PC-9 (cell line): ENCODE measurements at places on chromosomes 5 and 9. TPM values are rescaled to one million over a fixed set of nuclear protein-coding genes. Genes with fewer than 3 reads are reported as not detected.

DNA sequence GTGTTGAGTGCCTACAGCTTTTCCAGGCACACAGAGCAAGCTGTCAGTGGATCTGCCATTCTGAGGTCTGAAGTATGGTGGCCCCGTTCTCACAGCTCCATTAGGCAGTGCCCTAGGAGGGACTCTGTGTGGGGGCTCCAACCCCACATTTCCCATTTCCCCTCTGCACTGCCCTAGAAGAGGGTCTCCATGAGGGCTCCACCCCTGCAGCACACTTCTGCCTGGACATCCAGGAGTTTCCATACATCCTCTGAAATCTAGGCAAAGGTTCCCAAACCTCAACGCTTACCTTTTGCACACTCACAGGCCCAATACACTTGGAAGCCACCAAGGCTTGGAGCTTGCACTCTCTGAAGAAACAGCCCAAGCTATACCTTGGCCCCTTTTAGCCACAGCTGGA, 131.3 kb downstream of the DEPDC1B start:
- H3K4me3 ChIP-seq = no peak overlapping the region
- no peaks in the 10 kb centered on the region for H3K36me3 ChIP-seq
- no peak overlapping the region for H3K27ac ChIP-seq

GRCh38 chr9:33307067-33307466, 16.8 kb downstream of the NFX1 start:
- H3K4me3 ChIP-seq = no peak overlapping the region
- no peaks in the 10 kb centered on the region; the same call in 1 of the 2 replicates for H3K36me3 ChIP-seq
- no peak for DNase-seq
- H3K4me1 ChIP-seq = no peaks in the 10 kb centered on the region
- H3K27ac ChIP-seq = no peak overlapping the region

DNA sequence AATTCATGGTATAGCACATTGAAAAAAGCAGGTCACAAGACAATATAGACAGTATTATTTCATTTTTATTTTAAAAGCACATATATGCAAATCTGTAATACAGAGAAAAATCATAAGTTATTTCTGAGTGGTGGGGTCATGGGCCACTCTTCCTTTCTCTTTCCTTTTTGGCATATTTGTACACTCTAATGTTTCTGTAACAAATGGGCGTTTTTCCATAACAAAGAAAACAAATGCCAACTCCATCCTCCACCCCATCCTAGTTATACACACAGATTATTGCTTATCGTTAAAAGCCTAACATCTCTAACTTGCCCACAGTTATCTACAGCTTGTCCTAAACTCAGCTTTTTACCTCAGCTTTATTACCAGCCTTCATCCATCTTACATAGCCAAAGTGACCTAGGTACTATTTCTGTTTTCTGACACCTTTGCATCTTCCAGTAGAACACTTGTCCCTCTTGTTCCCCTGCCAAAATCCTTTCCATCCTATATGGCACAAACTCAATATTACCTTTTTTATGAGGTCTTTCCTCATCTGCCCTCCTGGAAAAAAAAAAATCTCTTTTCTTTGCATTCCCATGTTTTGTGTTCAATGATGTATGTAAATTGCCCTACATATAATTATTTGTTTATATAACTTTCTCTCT, 4.1 kb downstream of the KIAA0825 start:
- no peak overlapping the region for H3K4me3 ChIP-seq
- DNase-seq = no peak
- H3K4me1 ChIP-seq = peaks cover 11% of the 10 kb centered on the region
- H3K27me3 ChIP-seq = no peaks in the 10 kb centered on the region

- no peak overlapping the region for H3K4me3 ChIP-seq
- no peaks in the 10 kb centered on the region for H3K36me3 ChIP-seq
- H3K27me3 ChIP-seq = no peaks in the 10 kb centered on the region
- no peak for DNase-seq
- no peak overlapping the region for H3K27ac ChIP-seq
- H3K4me1 ChIP-seq = no peaks in the 10 kb centered on the region
These were observed 871.4 kb downstream of the MAT2B start for GRCh38 chr5:164376843-164377242.

DNA sequence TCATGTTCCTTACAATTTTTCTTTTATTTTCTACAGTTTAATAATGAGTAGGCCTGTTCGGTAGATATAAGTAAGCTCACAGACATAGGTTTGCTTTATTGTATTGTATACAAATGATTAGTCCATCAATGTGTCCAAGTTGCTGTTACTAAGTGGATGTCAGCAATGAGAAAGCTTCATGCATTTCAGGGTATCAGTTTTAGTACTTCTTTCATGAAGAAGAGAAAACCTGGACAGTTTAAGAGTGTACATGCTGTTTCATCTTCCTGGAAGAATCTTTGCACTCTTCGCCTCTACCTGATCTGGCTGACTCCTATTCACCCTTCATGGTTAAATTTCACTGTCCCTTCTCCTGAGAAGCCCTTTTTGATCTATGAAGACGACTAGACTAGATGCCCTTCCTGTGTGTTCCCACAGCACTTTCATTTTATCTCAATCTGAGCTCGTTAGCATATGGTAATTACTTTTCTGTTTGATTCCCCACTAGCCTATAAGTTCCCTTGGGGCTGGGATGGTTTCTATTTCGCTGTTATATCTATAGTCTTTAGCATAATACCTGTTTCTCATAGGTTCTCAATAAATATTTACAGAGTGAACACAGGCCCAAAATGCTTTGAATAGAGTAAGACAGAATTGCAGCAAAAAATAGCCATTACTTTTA, 70.7 kb downstream of the CETN3 start:
- H3K36me3 ChIP-seq = no peaks in the 10 kb centered on the region
- no peak overlapping the region for H3K4me3 ChIP-seq
- no peaks in the 10 kb centered on the region for H3K4me1 ChIP-seq
- H3K27me3 ChIP-seq = no peaks in the 10 kb centered on the region

GRCh38 chr9:133572821-133573361, 36.3 kb downstream of the FAM163B start:
- no peaks in the 10 kb centered on the region for H3K4me1 ChIP-seq
- H3K27ac ChIP-seq = no peak overlapping the region
- H3K27me3 ChIP-seq = peaks cover 95% of the 10 kb centered on the region
- H3K36me3 ChIP-seq = no peaks in the 10 kb centered on the region

Gene TXNDC8
- total RNA-seq = not detected in 2 replicates

Gene SOHLH1
- total RNA-seq = not detected in 2 replicates

- no peaks in the 10 kb centered on the region for H3K36me3 ChIP-seq
- no peak overlapping the region for H3K4me3 ChIP-seq
- H3K4me1 ChIP-seq = no peaks in the 10 kb centered on the region
- H3K27me3 ChIP-seq = no peaks in the 10 kb centered on the region
These were observed 59.2 kb downstream of the TTLL11 start for GRCh38 chr9:122033775-122034373.

GRCh38 chr5:128111818-128112448, 28.4 kb downstream of the SLC12A2 start:
- H3K36me3 ChIP-seq = 0 out of 2 replicates have a peak, but pooled peaks cover 20% of the 10 kb centered on the region
- DNase-seq = no peak
- no peak overlapping the region for H3K4me3 ChIP-seq
- no peaks in the 10 kb centered on the region for H3K4me1 ChIP-seq
- H3K27ac ChIP-seq = no peak overlapping the region

Gene PCDHAC1
- total RNA-seq = 0.88 and 0.90 TPM in 2 replicates

GRCh38 chr5:102713682-102714231, 41.3 kb upstream of the PAM start:
- peaks cover 4% of the 10 kb centered on the region for H3K4me1 ChIP-seq
- no peak overlapping the region for H3K27ac ChIP-seq
- H3K4me3 ChIP-seq = no peak overlapping the region
- H3K27me3 ChIP-seq = no peaks in the 10 kb centered on the region
- DNase-seq = no peak

Gene EFNA5
- 38.0 and 42.7 TPM in 2 replicates for total RNA-seq

- H3K4me1 ChIP-seq = no peaks in the 10 kb centered on the region
- H3K27ac ChIP-seq = no peak overlapping the region
- DNase-seq = no peak
- H3K36me3 ChIP-seq = no peaks in the 10 kb centered on the region
These were observed 67.3 kb downstream of the SNX30 start for GRCh38 chr9:112817860-112818203.

DNA sequence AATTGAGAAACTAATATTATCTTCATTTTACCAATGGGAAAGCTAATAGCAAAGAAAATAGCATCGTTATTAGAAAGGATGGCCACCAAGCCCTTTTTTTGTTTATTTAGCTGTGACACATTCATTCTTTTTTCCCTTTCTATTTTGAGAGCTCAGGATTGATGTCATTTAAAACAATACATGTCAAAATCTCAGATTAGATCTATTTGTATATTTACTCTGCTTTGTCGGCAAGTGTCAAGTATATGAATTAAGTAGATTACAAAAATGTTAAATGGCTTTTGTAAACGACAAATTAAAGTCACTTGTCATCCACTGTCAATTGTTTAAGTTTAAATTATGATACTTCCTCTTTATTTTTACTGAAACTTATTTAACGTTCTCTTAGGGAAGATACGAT, 118.9 kb downstream of the PAM start:
- no peaks in the 10 kb centered on the region for H3K27me3 ChIP-seq
- H3K27ac ChIP-seq = no peak overlapping the region
- no peak for DNase-seq
- H3K4me1 ChIP-seq = no peaks in the 10 kb centered on the region
- no peak overlapping the region for H3K4me3 ChIP-seq
- H3K36me3 ChIP-seq = no peaks in the 10 kb centered on the region

- no peaks in the 10 kb centered on the region for H3K4me1 ChIP-seq
- DNase-seq = no peak
- no peaks in the 10 kb centered on the region for H3K36me3 ChIP-seq
- no peak overlapping the region for H3K27ac ChIP-seq
These were observed 10.5 kb upstream of the HSPA4 start for GRCh38 chr5:133041157-133041784.

DNA sequence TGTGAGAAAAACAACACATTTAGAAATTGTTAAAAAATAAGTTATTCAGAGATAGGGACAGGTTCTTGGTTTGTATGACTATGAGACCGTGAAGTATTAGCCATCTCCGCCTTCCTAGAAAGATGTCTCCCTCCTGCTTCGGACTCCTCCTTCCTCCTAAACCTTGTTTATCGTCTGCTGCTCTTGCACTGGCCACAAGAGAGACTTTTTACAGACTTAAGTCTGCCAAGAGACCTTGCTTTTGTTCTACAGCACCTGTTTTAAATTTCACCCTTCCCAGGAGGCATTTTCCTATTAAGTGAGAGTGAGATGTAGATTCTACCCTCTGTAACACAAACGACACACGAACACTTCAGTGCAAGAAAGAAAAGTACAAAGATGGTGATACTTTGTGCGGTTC, 274.6 kb downstream of the ARHGEF28 start:
- no peaks in the 10 kb centered on the region; the same call in 1 of the 2 replicates for H3K36me3 ChIP-seq
- H3K27ac ChIP-seq = peak overlapping the region; percentile 89
- H3K4me3 ChIP-seq = peak overlapping the region; percentile 39; the same call in 1 of the 2 replicates
- peaks cover 34% of the 10 kb centered on the region for H3K4me1 ChIP-seq

DNA sequence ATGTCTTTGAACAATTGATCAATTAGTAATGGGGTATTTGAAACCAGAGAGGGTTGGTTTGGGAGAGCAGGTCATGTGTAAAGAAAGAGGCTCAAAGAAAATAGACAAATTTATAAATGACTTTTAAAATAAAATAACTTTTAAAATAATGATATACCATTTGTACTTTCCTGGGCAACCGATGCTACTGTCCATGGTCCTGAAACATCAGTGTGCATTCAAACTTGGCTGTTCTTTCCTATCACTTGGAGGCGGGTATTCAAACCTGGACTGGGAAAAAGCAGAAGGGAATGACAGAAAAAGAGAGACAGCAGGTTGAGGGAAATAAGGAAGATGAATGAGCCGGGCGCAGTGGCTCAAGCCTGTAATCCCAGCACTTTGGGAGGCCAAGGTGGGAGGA, 1446.4 kb upstream of the WWC1 start:
- no peaks in the 10 kb centered on the region for H3K36me3 ChIP-seq
- H3K27me3 ChIP-seq = no peaks in the 10 kb centered on the region
- no peak for DNase-seq
- no peaks in the 10 kb centered on the region for H3K4me1 ChIP-seq
- H3K4me3 ChIP-seq = no peak overlapping the region
